Activated T-helper 2 cell treated with anti-CD3 and anti-CD28 coated beads, Interferon-gamma antibody, Interleukin-2, Interleukin-4, amounts not matched to agents 10 μg/mL and 5 μg/mL and 100 μg/mL, durations not matched to agents 14 hours and 24 hours and 36 hours (primary cell): ENCODE measurements at places on chromosomes 12 and 14.

- peaks cover 3% of the 10 kb centered on the region for H3K4me1 ChIP-seq
- no peak for DNase-seq
- no peak overlapping the region for H3K4me3 ChIP-seq
Measured at GRCh38 chr12:12244341-12244740, 22.5 kb downstream of the LRP6 start.

- no peak for DNase-seq
- no peak overlapping the region for H3K4me3 ChIP-seq
- H3K27ac ChIP-seq: no peak overlapping the region
- peaks cover 3% of the 10 kb centered on the region for H3K4me1 ChIP-seq
Measured at GRCh38 chr12:25655702-25656101, 102.6 kb upstream of the LMNTD1 start.

GRCh38 chr14:73627151-73627558, 14.8 kb downstream of the ACOT6 start:
- no peaks in the 10 kb centered on the region for H3K4me1 ChIP-seq
- H3K27me3 ChIP-seq: peaks cover 10% of the 10 kb centered on the region
- H3K4me3 ChIP-seq: no peak overlapping the region
- no peak overlapping the region for H3K27ac ChIP-seq
- DNase-seq: no peak

GRCh38 chr12:126742241-126742641, 1524.7 kb upstream of the TMEM132C start:
- no peak for DNase-seq
- no peak overlapping the region for H3K4me3 ChIP-seq
- H3K27me3 ChIP-seq: no peaks in the 10 kb centered on the region
- H3K36me3 ChIP-seq: no peaks in the 10 kb centered on the region

GRCh38 chr12:131620946-131621681, 89.8 kb upstream of the SFSWAP start:
- no peaks in the 10 kb centered on the region for H3K4me1 ChIP-seq
- H3K27me3 ChIP-seq: no peaks in the 10 kb centered on the region
- H3K4me3 ChIP-seq: no peak overlapping the region
- H3K36me3 ChIP-seq: peaks cover under 1% of the 10 kb centered on the region

GRCh38 chr12:30701056-30701455, 5.4 kb upstream of the IPO8 start:
- peaks cover 8% of the 10 kb centered on the region for H3K27me3 ChIP-seq
- H3K27ac ChIP-seq: no peak overlapping the region
- DNase-seq: no peak
- peaks cover 3% of the 10 kb centered on the region for H3K4me1 ChIP-seq
- H3K36me3 ChIP-seq: no peaks in the 10 kb centered on the region
- H3K4me3 ChIP-seq: no peak overlapping the region

DNA sequence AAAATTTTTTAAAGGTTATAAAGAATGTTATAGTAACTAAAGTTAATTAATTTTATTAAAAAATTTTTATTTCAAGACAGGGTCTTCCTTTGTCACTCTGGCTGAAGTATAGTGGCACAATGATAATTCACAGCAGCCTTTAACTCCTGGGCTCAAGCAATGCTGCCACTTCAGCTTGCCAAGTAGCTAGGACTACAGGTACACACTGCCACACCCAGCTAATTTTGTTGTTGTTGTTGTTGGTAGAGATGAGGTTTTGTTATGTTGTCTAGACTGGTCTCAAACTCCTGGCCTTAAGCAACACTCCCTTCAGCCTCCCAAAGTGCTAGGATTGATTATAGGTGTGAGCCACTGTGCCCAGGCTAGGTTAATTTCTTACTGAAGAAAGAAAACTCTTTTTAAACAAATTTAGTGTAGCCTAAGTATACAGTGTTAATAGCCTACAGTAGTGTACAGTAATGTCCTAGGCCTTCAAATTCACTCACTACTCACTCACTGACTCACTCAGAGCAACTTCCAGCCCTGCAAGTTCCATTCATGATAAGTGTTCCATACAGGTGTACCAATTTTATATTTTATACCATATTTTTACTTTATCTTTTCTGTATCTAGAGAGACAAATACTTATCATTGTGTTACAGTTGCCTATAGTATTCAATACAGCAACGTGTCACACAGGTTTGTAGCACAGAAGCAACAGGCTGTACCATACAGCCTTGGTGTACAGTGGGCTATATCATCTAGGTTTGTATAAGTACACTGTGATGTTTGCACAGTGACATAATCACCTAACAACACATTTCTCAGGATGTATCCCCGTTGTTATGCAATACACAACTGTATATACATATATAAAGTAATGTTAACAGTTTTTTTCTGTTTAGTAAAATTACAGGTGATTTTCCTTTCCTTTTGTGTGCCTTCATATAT, 24.7 kb upstream of the DNAAF2 start:
- no peak for DNase-seq
- H3K4me3 ChIP-seq: no peak overlapping the region
- H3K36me3 ChIP-seq: peaks cover 22% of the 10 kb centered on the region
- H3K4me1 ChIP-seq: peaks cover 3% of the 10 kb centered on the region

DNA sequence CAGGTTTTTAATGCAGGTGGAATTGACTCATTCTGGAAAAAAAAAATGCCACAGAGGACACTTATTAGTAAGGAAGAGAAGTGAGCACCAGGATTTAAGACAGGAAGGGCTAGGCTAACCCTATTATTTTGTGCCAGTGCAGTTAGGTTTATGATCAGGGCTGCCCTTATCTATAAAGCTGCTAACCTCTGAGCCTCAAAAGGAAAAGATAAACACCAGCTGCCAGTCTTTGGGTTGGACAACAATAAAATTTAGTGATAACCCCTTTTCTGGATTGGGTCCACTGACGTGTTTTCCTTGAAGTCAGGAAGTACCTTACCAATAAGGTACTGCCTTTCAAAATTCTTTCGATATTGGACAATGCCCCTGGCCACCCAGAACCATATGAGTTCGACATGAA, 128.9 kb downstream of the NUBPL start:
- no peak for DNase-seq
- H3K27ac ChIP-seq: no peak overlapping the region
- H3K36me3 ChIP-seq: no peaks in the 10 kb centered on the region

DNA sequence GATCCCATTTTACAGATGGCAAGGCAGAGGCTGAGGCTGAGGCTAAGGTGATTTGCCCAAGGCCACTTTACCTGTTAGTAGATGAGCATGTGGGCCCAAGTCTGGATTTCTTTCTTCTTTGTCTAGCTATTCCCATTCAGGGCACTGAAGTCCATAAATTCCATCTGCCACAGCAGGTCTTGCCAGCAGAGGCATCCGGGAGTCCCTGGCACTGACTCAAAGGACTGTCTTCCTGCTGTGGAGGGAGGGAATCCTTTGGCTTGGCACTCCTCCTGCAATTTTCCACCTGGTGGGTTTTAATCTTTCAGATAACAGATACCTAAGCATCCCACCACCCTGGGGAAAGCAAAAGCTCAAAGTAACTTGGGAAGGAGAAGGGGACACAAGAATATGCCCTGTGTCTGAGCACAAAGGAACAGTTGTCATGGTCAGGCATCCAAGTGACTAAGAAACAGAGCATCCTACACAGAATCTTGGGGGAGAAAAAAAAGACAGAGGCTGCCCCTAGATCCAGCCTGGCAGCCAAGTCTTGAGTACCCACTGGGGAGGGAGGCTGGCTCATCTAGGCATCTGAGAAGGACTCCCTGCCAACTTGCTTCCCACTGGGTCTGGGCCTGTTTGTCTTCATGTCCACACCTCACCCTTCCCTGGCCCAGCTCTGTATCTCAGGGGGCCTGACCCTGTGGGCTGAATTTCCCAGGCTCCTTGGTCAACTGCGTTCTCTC, 35.6 kb upstream of the CMKLR1 start:
- H3K36me3 ChIP-seq: no peaks in the 10 kb centered on the region
- H3K27ac ChIP-seq: no peak overlapping the region
- DNase-seq: no peak
- no peaks in the 10 kb centered on the region for H3K27me3 ChIP-seq
- no peak overlapping the region for H3K4me3 ChIP-seq
- H3K4me1 ChIP-seq: no peaks in the 10 kb centered on the region

GRCh38 chr12:31531893-31532292, 59.0 kb downstream of the DENND5B start:
- peaks cover 2% of the 10 kb centered on the region for H3K27me3 ChIP-seq
- H3K27ac ChIP-seq: no peak overlapping the region
- H3K4me1 ChIP-seq: no peaks in the 10 kb centered on the region
- DNase-seq: no peak
